Ovary (tissue), 10 donors: ENCODE measurements at places on chromosomes 1 and 21. TPM values are rescaled to one million over a fixed set of nuclear protein-coding genes. Genes with fewer than 3 reads are reported as not detected.

DNA sequence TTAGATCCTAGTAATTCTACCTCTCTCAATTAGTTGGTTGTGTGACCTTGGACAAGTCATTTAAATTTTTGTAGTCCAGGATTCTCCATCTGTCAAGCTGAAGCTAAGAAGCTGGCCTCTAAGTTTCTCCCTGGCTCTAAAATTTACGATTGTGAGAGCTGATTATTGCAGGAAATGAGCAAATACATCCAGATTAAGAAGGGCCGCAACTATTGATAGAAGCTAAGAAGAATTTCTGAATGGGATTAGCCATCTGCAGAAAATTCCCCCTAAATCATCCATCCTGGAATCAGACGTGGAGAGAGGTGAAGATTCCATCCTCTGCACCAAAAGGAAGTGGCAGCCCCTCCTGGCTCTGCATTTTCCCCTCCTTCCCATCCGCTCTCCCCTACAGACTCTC, 55.0 kb downstream of the HIVEP3 start:
- H3K4me1 ChIP-seq: peaks cover 11% of the 10 kb centered on the region
- no peak overlapping the region for H3K4me3 ChIP-seq
- H3K27me3 ChIP-seq: no peaks in the 10 kb centered on the region
- H3K36me3 ChIP-seq: no peaks in the 10 kb centered on the region
- DNase-seq: no peak

- DNase-seq: no peak
- H3K27ac ChIP-seq: no peak overlapping the region
- no peaks in the 10 kb centered on the region for H3K36me3 ChIP-seq
- no peaks in the 10 kb centered on the region for H3K27me3 ChIP-seq
Measured at GRCh38 chr1:183058851-183059502, 35.8 kb downstream of the LAMC1 start.

The DPM3 gene
- 126 TPM for total RNA-seq

DNA sequence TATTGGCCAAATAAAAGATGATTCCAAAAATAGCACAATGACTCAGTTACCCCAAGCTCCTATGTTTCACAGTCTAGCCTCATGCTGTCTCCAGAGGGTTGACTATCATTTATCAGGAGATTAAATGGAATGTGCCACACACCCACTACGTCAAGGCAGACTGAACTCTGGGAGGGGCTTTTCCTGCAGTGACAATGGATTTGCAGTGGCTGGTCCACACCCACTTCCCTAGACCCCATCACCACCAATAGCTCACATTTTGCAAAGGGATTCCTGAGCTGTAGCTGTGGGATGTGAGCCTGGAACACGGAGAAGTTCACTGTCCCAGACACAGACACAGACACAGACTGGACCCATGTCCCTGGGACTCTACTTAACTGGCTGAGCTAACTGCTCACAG, 77.1 kb downstream of the HLCS start:
- DNase-seq: no peak
- H3K36me3 ChIP-seq: no peaks in the 10 kb centered on the region
- no peaks in the 10 kb centered on the region for H3K27me3 ChIP-seq
- no peak overlapping the region for H3K27ac ChIP-seq
- no peaks in the 10 kb centered on the region for H3K4me1 ChIP-seq
- H3K4me3 ChIP-seq: no peak overlapping the region

The FALEC gene
- 0.86 TPM for total RNA-seq

DNA sequence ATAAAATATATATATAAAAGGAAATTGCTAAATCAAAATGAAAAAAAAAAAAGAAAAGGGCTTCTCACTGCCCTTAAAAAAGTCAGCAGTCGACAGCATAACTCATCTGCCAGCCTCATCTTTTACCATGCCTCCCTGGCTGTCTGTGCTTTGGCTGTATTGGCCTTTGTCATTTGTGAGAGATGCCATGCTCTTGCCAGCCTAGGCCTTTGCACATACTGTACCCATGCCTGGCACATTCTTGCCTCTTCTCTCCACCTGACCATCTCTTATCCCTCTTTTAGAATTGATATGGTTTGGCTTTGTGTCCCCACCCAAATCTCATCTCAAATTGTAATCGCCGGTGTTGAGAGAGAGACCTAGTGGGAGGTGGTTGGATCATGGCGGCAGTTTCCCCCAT, 37.1 kb downstream of the DIRAS3 start:
- H3K36me3 ChIP-seq: no peaks in the 10 kb centered on the region
- H3K27ac ChIP-seq: no peak overlapping the region
- no peaks in the 10 kb centered on the region for H3K27me3 ChIP-seq
- DNase-seq: no peak
- H3K4me1 ChIP-seq: no peaks in the 10 kb centered on the region

- H3K4me1 ChIP-seq: no peaks in the 10 kb centered on the region
- no peak overlapping the region for H3K4me3 ChIP-seq
- no peaks in the 10 kb centered on the region for H3K27me3 ChIP-seq
- no peak for DNase-seq
- H3K36me3 ChIP-seq: no peaks in the 10 kb centered on the region
Measured at GRCh38 chr1:33634143-33634542, 161.7 kb downstream of the ZSCAN20 start.

DNA sequence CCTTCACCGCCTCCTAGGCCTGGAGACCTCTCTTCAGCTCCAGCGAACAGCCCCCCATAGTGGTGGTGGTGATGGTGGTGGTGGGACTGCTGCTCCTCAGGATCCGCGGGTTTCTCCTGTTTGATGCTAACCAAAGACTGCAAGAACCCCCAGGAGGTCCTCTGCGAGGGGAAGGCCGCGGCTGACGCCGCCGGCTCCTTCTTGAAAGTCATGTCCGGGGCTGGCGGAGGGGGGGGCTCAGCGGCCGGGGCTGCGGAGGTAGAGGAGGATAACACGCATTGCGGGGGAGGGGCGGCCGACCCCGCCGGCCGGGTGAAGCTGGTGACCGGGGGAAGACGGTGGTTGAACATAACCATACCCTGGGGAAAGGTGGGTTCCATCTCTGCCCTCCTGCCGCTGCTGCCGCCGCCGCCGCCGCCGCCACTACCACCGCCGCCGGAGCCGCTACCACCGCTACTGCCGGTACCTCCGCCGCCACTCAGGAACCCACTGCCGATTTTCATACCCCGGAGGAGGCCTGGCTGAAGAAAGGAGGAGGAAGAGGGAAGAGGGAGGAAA, 554 bp downstream of the ZNF281 start:
- no peak overlapping the region for H3K27ac ChIP-seq
- H3K4me1 ChIP-seq: peaks cover 13% of the 10 kb centered on the region
- no peaks in the 10 kb centered on the region for H3K27me3 ChIP-seq
- peak overlapping the region; percentile 82 for H3K4me3 ChIP-seq

The RORC gene
- total RNA-seq: 0.18 TPM

GRCh38 chr1:160376525-160377131, 9.8 kb downstream of the NHLH1 start:
- no peaks in the 10 kb centered on the region for H3K36me3 ChIP-seq
- no peaks in the 10 kb centered on the region for H3K27me3 ChIP-seq
- H3K4me1 ChIP-seq: no peaks in the 10 kb centered on the region
- H3K27ac ChIP-seq: no peak overlapping the region

DNA sequence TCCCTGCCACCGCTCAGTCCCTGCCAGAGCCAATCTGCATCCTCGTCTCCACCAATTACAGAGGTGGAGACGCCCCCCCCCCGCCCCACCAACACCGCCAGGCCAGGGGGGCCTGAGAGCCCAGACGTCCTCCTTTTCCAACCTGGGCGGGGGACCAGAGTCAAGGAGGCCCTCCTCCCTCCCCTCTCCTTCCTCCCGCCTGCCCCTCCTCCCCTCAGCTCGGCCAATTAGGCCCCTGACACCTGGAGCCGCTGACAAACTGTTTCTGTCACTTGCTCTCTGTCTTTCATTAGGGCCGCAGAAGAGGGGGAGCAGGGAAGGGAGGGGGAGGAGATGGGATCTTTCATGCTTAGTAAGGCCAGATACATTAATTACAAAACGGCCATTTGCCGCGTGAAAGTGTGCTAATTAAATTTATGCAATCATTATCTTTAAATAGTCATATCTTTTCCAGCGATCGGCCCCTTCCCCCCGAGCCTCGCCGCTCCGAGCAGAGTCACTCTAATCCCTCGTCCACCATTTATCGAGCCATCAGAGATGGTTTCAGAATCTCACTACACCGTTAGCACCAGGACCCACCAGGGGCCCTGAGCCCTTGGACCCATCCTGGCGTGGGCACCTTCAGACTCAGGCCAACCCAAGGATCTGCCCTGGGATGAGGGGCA, 94.7 kb downstream of the PAX7 start:
- H3K27me3 ChIP-seq: no peaks in the 10 kb centered on the region
- no peaks in the 10 kb centered on the region for H3K4me1 ChIP-seq
- H3K36me3 ChIP-seq: no peaks in the 10 kb centered on the region
- no peak overlapping the region for H3K4me3 ChIP-seq

DNA sequence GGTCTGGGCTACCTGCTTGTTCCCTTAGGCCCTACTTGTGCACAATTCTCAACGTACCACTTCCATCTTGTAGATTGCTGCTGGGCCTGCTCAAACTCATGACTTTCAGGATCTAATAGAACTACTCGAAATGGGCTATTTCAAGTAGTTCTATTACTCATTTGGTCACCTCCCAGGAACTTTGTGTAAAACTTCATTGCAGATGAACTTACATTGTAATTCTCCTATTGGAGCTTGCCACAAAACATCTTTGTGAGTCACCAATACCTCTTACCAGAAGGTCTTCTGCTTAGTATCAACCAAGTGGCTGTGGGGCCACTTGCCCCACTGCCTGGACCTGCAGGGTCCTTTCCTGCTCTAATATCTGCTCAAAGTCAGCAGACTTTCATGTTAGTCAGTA, 10.7 kb upstream of the MYOCOS start:
- no peaks in the 10 kb centered on the region for H3K36me3 ChIP-seq
- H3K4me3 ChIP-seq: no peak overlapping the region
- H3K27me3 ChIP-seq: no peaks in the 10 kb centered on the region
- no peak overlapping the region for H3K27ac ChIP-seq

The FNDC10 gene
- 3.2 TPM for total RNA-seq

The HSD3B1 gene
- total RNA-seq: not detected

The TAS1R1 gene
- not detected for total RNA-seq

The SV2A gene
- 2.9 TPM for total RNA-seq

- H3K36me3 ChIP-seq: no peaks in the 10 kb centered on the region
- no peak overlapping the region for H3K4me3 ChIP-seq
- DNase-seq: no peak
- no peak overlapping the region for H3K27ac ChIP-seq
- H3K4me1 ChIP-seq: peaks cover 4% of the 10 kb centered on the region
Measured at GRCh38 chr1:1900883-1901640, 10.2 kb upstream of the GNB1 start.

The GIPC2 gene
- 3.7 TPM for total RNA-seq

The MPZ gene
- total RNA-seq: 2.5 TPM

DNA sequence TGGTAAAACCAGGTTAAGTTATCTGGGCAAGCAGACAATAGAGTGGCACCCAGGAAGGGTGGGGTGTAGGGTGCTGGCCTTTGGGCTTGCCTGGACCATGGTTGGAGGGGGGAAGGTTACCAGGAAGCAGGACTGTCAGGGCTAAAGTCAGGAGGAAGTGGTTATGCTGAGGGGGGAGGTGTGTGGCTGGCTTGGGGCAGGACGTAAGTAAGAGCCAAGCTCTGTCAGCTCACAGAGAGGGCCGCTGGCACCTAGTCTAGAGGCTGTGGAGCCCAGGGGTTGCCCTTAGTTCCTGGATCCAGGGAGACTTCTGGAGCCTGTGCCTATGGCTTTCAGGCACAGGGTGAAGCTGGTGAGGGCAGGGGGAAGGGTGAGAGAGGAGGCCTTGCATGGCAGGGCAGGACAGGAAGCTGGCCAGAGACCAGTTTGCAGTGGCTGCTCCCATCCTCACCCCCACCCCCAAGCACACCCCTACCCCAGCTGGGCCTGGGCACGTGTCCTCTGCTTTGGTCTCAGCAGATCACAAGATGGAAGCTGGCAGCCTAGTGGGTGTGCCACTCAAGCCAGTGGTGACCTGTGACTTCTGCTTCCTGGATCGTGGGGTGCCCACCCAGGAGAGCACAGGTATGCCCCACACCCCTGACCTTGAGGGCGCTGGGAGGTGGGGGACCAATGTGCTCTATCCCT, 20.5 kb upstream of the SMYD3 start:
- H3K27ac ChIP-seq: no peak overlapping the region
- H3K4me3 ChIP-seq: no peak overlapping the region
- H3K36me3 ChIP-seq: no peaks in the 10 kb centered on the region
- H3K4me1 ChIP-seq: no peaks in the 10 kb centered on the region
- no peaks in the 10 kb centered on the region for H3K27me3 ChIP-seq

DNA sequence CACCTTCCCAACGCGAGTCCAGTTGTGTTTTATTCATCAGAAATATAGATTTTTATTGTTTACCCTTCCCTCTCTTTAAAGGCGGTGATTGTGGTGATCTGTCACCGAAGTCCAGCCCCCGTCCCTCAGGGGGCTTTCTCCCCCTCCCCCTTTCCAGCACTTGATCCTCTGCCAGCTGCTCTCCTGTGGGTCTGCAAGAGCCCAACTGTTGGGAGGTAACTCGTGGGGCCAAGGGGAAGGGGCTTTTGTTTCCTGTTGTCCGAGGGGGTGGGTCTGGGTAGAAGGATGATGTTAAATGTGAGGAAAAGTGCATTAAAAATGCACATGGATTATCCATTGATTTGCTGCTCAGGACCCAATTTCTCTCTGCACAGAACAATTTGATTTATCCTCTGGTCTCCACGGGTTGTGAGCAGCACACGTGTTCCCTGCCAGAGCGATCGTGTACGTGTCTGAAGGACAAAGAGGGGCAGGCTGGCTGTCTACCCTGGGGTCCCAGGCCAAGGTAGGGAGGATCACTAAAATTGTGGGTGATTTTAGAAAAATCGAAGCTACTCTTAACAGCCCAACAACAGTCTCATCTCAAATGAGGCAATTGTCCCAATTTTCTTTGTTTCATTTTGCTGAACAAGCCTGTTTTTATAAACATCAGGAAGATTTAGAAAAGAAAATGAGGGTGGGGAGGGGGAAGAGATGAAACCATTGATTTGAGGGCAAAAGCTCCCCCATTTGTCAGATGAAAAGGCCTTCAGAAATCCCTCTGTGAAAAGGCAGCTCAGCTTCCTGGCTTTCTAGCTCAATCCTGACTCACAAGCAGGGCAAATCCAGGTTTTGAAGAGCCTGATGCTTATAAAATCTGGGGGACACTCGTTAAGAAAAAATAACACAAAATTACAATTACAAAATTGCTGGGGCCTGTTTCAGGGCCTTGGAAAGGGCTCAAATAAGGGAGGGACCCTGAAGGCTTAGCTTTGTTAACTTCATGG, 176.2 kb downstream of the RHOU start:
- no peaks in the 10 kb centered on the region for H3K36me3 ChIP-seq
- H3K4me1 ChIP-seq: no peaks in the 10 kb centered on the region
- H3K27me3 ChIP-seq: no peaks in the 10 kb centered on the region
- H3K4me3 ChIP-seq: no peak overlapping the region
- H3K27ac ChIP-seq: no peak overlapping the region
- no peak for DNase-seq

GRCh38 chr1:181260271-181260670, 171.8 kb downstream of the IER5 start:
- H3K4me1 ChIP-seq: no peaks in the 10 kb centered on the region
- H3K27me3 ChIP-seq: no peaks in the 10 kb centered on the region
- no peak overlapping the region for H3K4me3 ChIP-seq
- no peaks in the 10 kb centered on the region for H3K36me3 ChIP-seq

The DDR2 gene
- 44.9 TPM for total RNA-seq

The CNR2 gene
- total RNA-seq: 0.11 TPM
